ENCODE measurements at places on chromosomes 1 and 21.

DNA sequence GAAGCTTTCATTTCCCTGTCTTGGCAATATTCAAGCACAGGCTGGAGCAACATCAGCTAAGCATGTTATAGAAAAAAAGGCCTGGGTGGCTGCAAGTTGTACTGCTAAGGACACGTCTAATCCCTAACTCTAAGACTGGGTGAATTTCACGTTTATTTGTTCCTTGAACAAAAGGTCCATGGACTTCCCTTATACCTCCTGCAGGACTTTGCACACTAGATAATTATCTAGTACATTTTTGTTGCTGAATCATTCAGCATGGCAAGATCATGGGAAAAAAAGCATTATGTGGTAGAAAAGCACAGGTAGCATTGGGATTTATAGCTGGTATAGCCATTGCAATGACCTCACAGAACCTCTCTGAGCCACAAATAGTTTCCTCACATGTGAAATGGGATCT, 130.7 kb upstream of the DMRTA2 start:
- no peak for DNase-seq

DNA sequence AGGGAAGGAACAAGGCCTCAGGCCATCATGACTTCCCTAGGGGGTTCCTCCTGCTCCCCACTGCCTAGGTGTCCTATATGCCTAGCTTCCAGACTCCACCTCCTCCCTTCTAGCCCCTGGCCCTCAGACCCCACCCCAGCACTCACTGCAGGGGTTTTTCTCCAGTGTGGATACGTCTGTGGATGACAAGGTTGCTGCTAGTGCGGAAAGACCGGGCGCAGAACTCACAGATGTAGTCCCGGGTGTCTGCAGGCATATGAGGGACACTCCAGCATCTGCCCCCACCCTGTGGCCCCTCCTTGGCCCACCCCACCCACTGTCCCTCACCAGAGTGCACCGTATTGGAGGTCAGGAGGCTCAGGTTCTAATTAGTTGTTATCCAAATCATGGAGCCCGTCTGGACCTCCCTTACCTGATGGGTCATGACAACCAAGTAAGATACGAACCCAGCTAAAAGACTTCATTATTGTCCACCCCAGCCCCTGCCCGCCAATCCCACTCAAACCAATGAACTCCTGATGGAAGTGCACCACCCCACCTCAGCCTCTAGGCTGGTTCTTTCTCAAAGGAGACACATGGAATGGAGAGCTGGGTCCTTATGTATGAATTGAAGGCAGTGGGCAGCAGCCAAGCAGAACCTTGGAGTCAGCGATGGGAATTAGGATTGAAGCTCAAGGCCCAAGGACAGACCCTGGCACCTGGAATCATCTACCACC, 8.2 kb downstream of the ZNF692 start:
- DNase-seq: no peak

- no peak for DNase-seq
These were observed 11.0 kb downstream of the ALDH4A1 start for GRCh38 chr1:18891426-18891780.

DNA sequence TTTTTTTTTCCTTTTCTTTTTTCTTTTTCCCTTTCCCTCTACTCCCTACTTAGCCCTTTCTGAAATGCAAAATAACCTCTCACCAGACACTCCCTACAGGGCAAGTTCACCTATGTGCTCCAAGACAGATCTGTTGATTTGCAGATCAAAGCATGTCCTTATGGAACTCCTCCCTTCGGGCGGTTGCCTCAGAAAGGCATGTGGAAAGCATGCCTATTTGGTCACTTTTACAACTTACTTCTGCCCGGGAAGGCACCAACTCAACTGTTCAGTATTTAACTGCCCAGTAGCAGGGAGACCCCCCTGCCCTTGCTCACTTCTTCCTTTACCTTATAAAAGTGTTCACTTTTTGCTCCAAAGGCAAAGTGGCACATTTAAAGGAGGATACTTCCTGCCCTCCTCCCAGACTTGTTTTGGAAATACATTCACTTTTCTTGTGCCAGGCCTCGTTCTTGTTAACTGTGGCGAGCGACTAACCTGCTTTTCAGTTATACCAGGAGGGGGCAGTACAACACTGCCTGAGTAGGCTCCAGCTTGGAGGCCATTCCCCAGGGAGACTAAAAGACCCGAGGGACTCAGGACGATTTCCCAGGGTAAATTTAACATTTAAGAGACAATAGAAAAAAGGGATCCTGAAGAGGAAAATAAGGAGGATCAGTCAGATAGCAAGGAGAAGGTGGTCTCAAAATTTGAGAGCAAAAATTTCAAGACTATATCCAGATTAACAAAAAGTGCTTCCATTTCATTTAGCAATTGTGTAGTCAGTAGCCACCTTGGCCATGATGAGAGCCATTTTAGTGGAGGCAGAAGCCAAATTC, 12.3 kb upstream of the SLAMF7 start:
- DNase-seq: peak; percentile 65

DNA sequence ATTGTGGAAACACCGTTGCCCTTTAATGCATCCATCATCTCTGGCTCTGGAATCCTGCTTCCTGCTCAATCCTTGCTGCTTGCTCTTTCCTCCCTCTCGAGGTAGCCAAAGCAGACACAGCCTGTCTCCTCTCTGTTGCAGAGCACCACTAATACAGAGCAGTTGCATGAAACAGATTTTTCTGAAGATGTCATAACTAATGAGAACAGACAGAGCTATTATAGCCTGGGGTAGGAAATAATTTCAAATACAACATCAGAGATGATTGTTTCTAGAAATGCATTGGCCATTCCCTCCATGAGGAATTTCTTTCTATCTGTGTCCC, 23.3 kb upstream of the ACBD6 start:
- no peak for DNase-seq

DNA sequence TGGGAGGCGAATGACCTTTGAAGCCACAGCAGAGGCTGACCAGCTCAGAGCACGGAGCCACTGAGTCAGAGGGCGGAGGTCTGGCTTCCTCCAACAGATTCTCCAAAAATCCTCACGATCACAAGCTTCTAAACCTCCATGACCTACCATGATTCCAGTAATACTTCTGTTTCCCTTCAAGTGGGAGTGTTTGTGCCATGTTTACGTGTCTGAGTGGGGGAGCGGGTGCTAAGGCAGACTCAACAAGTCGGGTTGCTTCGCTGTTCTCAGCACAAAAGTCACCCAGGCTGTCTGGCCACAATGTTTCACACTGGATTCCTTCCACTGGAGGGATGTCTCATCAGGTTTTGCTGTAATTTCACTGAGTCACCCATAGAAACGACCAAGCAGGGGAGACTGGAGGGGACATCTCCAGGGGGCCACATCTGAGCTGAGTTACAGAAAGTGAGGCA, 86.2 kb downstream of the SLC66A1 start:
- DNase-seq: peak; percentile 99

- no peak for DNase-seq
These were observed 36.3 kb downstream of the TNNI3K start for GRCh38 chr1:74271503-74271902.

DNA sequence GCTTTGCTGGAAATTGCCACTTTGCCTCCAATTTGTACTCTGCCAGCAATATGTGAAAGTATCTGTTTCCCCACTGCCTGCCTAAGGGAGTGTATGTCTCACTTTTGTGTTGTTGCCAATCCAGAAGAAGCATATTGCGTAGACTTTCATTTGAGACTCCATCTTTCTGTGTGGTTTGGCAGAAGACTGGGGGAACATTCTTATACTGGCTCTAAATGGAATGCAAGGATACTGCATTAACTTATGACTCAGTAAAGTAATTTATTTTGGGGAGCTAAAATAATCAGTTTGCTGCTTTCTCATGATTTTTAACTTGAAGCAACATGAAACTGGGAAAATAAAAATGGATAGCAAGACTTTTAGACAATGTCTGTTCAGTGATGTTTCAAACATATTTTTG, 107.7 kb upstream of the TMPRSS2 start:
- peak; percentile 99 for DNase-seq

DNA sequence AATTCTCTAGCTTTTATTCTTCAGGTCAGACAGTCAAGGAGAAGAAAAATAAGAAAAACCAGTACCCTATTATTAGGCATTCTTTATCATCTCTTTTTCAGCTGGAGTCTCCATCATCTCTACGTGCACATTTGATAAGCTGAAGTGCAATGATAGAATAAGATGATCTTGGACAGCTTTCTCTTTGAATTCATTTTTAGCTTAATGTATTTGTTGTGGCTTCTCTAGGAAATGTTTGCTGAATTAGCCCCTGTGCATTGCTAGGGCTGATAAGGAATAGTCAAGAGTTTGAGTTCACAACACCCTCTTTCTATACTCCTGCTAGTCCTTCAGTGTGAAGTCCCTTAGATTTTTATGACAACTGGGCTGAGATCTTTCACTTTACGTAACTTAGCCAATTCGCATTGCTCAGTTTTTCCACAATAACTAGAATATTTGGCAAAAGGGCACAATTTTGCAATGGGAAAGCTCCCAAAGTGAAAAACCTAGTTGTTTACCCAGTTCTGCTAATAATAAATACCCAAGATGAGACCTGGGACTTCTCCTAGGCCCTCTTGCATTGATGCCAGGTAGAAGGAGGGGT, 7.0 kb upstream of the KCNJ15 start:
- no peak for DNase-seq

DNA sequence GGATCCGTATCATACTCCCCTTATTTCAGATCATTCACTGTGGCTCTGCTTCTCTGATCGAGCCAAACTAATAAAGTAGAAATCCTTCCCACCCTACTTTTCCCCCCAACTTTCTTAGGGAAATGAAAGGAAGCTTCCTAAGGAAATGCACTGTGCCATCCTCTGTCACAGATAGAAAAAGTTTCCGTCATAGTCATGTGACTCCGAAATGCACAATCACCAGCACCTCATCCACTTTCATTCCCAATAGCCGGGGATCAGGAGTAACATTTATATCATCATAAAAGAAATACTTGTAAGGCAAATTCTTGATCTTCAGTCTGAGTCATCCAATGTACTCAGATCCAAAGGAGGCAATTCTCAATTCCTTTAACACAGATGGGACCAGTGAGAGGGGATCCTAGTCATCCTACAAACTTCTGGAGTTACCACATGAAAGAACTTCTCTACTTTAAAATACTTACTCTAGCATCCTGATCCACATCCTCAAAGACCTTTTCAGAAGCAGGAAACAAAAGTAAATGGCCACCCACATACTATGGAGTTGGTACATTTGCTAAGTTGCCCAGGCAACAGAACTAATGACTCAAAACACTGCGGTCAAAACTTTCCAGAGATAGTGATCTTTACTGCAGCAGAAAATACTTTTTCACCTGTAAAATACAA, 97.8 kb upstream of the ZC3H11B start:
- DNase-seq: peak; percentile 94

DNA sequence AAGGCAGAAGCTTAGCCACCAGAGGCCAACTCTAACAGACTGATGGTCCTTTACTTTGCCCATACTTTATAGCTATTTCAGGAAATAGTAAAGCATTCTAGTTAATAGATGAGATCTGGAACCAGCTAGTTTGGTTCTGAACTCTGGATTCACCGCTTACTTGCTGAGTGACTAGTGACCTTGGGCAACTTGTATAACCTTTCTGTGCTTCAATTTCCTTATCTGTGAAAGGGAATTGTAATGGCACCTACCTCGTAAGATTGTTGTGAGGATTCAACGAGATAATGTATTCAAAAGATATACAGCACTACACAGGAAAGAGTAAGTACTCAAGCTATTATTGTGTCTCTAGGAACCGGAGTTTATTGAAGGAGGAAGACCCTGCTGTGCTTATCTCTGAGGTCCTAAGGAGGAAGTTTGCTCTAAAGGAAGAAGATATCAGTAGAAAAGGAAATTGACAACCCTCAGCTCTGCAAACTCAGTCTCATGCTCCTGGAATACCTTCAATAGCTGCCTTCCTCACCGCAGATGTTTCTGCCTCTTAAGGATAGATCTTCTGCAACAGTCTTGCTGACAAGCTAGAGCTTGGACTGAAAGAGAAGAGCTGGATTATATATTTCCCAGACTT, 11.9 kb downstream of the MTFR1L start:
- no peak for DNase-seq

DNA sequence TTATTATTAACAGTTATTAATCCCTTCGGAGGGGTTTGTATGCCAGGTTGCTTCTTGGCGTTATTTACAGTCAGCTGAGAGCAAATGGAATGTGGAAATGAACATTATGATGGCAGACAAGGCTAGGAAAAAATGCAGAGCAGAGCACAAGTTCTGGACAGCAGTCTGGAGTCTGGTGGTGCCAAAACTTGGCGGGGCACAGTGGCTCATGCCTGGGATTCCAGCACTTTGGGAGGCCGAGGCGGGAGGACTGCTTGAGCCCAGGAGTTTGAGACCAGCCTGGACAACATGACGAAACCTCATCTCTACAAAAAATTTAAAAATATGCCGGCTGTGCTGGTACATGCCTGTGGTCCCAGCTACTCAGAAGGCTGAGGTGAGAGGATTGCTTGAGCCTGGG, 67.6 kb downstream of the CDC7 start:
- DNase-seq: no peak

GRCh38 chr1:76640092-76640491, 227.2 kb upstream of the ST6GALNAC5 start:
- DNase-seq: peak; percentile 64
